SJSA1 (cell line): ENCODE measurements at places on chromosomes 12 and 14. TPM values are rescaled to one million over a fixed set of nuclear protein-coding genes. Genes with fewer than 3 reads are reported as not detected.

- DNase-seq = no peak
Observed at GRCh38 chr12:2463719-2464118, 331.1 kb upstream of the FKBP4 start.

- no peak for DNase-seq
Observed at GRCh38 chr12:41514907-41515306, 326.8 kb downstream of the PDZRN4 start.

GRCh38 chr12:102171951-102172350 is 25.7 kb downstream of the PMCH start:
- no peak for DNase-seq

DNA sequence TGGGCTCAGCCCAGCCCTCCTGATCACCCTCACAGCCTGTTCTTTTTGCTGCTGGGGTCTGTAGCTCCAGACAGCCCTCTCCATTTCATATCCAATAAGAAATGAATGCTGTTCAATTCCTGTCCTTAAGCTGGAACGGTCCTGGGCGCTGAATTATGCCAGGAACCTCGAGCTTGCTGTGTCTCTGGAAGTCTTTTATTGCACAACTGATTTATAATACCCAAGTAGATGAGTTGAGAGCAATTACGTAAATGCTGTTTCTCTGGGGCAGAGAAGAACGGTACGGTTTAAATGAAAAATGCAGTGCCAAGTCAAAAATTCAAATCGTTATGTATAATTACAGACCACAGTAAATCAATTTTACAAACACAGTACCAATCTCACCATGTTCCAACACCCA is 161.0 kb downstream of the SAMD4A start:
- DNase-seq = no peak

DNA sequence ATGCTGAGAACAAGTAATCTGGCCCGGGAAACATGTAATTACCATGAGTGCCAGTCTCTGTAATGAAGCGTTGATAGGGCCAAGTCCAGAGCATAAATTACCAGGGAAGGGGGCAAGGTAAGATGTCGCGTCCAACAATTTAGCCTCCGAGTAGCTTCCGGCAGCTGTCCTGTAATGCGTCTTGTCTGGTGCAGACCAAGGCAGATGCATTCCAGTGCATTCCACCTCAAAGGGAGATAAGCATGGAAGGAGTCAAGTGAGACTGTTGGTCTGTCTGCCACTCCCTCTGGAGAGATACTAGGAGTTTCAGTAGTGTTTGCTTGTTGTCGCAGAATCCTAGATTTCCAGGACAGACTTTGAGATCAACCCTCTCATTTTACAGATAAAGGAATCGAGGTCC is 218.3 kb downstream of the AACS start:
- no peak for DNase-seq

DNA sequence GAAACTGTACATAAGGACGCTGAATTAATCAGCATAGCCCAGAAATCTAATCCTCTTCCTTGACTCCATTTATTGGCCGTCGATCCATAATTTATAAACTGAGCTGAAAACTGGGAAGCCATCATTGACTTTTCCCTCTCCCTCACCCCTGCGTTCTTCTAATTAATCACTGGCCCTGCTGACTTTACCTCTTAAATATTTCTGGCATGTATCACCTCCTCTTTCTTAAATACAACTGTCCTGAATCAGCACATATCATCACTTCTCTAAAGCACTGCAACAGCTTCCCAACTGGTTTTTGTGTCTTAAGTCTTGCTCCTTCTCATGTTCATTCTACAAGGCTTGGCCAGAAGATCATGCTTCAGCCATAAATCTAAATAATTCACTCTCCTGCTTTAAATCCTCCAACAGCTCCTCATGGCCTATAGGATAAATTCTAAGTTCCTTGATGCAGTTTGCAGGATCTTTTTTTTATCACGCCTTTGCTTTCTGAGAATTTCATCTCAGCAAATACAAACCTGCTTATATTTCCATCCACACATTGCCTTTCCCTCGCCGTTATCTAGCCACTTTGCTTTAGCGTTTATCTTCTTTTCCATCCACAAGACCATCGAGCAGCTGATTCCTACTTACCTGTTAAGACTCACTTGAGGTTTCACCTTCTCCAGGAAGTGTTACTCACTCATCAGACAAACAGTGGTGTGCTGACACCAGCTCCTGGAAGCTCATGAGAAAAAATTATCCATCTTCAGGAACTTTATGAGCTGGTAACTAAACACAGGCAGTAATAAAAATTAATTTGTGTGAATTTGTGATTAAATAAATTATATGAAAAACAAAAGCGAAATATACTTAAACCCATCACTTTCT is 295.6 kb upstream of the FLRT2 start:
- DNase-seq = no peak

GRCh38 chr12:115936997-115937916 is 340.2 kb downstream of the MED13L start:
- no peak for DNase-seq

DNA sequence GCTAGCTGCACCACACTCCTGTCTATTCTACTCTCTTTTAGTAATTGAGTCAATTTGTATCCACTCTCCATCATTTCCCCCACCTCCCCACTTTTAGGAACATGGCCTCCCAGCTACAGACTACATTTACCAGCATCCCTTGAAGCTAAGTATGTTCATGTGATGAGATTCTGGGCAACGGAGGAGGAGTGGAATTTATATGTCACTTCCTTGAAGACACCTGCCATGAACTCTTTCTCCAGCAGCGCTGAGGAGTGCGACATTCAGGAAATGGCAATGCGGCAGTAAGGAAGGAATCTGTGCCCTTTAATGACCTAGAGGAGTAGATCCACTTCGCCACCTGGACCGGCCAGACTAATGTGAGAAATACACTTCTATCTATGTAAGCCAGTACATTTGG is 243.7 kb upstream of the DIO2 start:
- no peak for DNase-seq

- no peak for DNase-seq
Observed at GRCh38 chr12:130762319-130762675, 46.2 kb upstream of the RIMBP2 start.

GRCh38 chr14:29710015-29710414 is 217.6 kb downstream of the PRKD1 start:
- no peak for DNase-seq

DNA sequence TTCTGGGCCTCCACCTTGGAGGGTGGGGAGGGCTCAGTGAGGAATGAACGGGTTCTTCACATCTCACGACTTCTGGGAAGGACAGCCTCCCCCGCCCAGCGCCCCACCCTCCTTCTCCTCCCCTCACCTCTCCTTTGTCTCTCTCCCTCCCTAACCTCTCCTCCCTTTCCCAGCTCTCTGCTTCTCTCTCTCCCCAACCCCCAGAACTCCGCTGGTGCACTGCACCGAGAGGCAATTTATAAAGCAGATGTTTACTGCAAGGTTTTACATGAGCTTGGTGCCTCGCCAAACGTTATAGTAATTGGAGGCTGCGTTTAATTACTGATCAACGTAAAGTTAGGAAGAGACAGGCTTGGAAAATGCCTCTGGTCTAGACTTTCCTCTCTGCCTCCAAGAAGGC is 42.9 kb upstream of the FAM222A start:
- no peak for DNase-seq

DNA sequence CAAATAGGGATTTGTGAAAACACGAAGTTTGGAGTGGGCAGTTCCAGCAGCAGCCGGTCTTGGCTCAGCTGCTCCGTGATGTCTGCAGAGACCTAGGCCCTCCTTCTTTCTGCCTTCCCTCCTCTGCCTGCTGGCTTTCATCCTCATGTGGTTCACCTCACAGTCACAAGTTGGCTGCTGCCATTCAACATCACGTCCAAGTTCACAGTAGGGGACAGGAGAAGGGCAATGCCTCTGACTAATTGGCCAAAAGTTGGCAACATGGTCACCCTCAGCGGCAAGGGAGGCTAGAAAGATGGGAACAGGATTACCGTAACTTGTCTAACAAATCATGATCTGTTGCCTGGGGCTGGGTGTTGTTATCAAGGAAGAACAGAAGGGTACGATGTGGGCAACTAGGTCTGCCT is 7.8 kb upstream of the CACNA2D4 start:
- DNase-seq = peak; percentile 27

The SLC38A4 gene
- 14.5 and 18.3 TPM in 2 replicates for total RNA-seq

The CD163 gene
- 0.05 TPM in 1 of 2 replicates, not detected in the other for total RNA-seq

The WDHD1 gene
- 21.2 and 23.7 TPM in 2 replicates for total RNA-seq

The EFS gene
- not detected in 2 replicates for total RNA-seq

The PLEKHG7 gene
- not detected in 2 replicates for total RNA-seq

The SLC8A3 gene
- total RNA-seq = 4.5 and 5.2 TPM in 2 replicates
